WTC11 (cell line): ENCODE measurements at places on chromosomes 11 and 22. TPM values are rescaled to one million over a fixed set of nuclear protein-coding genes. Genes with fewer than 3 reads are reported as not detected.
A peak's percentile ranks its signal among the peaks of the same experiment; 100 is the strongest.

The PAK1 gene
- 160 to 191 TPM (median 166 TPM) in 3 replicates for total RNA-seq

The LSP1 gene
- total RNA-seq, result 0.77 to 1.7 TPM (median 1.0 TPM) in 3 replicates

The SAA4 gene
- 0.44 to 0.50 TPM in 2 of 3 replicates, not detected in the other for total RNA-seq

The MEI1 gene
- total RNA-seq, result 0.16 to 1.1 TPM (median 0.35 TPM) in 3 replicates

The TEX54 gene
- 0.44 TPM in 1 of 3 replicates, not detected in the others for total RNA-seq

The MUC6 gene
- total RNA-seq, result 0.05 to 0.13 TPM (median 0.07 TPM) in 3 replicates

The TBRG1 gene
- total RNA-seq, result 25.4 to 30.3 TPM (median 30.0 TPM) in 3 replicates

The PEX16 gene
- 35.8 to 39.3 TPM (median 36.0 TPM) in 3 replicates for total RNA-seq

The OR2AT4 gene
- total RNA-seq, result 0.02 TPM in 1 of 3 replicates, not detected in the others

The TESMIN gene
- 78.8 to 91.9 TPM (median 85.6 TPM) in 3 replicates for total RNA-seq

The TMEM191B gene
- 2.7 to 9.8 TPM (median 3.7 TPM) in 3 replicates for total RNA-seq

The MMP11 gene
- total RNA-seq, result 14.5 to 16.5 TPM (median 16.2 TPM) in 3 replicates

The PLAAT3 gene
- total RNA-seq, result 143 to 160 TPM (median 146 TPM) in 3 replicates

DNA sequence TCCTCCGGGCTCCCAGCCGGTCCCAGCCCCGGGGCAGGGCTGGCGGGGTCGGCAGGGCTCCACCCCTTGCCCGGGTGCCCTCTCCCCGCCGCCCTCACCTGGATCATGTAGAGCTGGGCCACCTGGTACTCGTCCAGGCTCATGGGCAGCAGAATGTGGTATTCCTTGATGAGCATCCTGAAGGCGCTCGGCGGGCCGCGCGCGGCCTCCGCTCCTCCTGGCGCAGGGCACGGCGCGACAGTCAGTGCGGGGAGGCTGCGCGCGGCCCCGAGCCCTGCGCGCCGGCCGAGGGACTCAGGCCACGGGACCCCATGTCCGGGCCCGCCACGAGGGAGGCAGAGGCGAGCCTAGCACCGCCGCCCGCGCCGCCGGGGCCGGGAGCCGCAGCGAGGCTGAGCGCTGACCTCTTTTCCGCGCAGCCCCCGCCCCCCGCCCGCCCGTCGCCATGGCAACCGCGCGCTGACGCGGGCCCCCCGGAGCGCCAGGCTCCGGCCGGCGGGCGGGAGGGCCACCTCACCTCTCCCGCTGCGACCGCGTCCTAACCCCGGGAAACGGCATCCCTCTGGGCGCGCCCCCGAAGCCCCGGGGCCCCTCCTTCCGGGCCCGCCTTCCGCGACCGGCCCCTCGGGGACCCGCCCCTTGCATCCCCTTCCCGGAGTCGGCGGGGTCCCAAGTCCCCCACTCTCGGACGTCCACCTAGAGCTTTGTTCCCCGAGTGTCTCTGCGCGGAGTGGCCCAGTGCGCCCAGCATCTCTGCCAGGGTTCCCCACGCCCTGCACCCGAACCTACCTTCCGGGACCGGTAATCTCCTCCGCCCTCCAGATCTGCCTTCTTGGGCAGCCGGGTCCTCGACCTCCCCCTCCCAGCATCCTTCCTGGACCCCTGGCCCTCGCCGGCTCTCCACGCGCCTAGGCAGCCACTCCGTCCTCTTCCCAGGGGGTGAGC is 886 bp downstream of the PITPNM1 start:
- H3K27me3 ChIP-seq, result peaks cover 12% of the 10 kb centered on the region
- peaks cover 29% of the 10 kb centered on the region for H3K4me1 ChIP-seq
- peaks cover 2% of the 10 kb centered on the region; the same call in 1 of the 2 replicates for H3K36me3 ChIP-seq
- no peak overlapping the region for H3K27ac ChIP-seq
- DNase-seq, result no peak

- peaks cover 53% of the 10 kb centered on the region for H3K36me3 ChIP-seq
- H3K27me3 ChIP-seq, result no peaks in the 10 kb centered on the region
- no peak overlapping the region for H3K4me3 ChIP-seq
- no peak for DNase-seq
- peaks cover 5% of the 10 kb centered on the region for H3K4me1 ChIP-seq
Observed at GRCh38 chr22:30416837-30417236, 8.7 kb upstream of the MTFP1 start.

DNA sequence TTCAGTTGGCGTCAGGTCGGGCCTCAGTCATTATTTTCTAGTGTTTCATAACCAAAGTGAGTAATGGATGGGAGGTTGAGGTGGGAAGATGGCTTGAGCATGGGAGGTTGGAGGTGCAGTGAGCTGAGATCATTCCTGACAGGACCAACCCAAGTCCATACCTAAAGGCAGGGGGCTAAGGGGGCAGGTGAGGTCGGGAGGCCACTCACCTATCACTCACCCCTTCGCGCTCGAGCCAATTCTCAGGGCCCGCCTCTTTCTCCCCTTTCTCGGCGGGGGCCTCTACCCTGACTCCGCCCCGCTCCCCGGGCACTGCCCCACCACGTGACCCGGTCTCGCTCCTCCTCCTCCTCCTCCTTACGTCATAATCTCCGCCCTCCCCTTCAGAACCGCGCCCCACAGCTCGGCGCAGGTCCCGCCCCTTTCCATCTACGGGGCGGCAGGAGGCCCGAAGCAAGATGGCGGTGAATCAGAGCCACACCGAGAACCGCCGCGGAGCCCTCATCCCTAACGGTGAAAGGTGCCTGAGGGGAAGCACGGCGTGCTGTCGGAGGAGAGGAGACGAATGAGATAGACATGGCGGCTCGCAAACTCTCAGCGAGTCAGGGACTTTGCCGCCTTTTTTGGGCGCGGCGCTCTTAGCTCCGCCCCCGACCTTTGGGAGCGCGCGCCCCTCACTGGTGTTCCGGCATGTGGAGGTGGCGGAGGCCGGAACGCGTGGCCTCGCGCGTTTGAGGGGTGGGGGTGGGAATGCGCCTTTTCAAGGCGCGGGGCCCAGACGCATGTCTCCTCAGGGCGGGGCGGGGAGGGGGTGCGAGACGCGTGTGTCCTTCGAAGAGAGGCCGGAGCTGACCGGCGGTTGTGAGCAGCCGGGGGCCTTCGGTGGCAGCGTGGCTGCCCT is at the start of gene WBP2NL:
TSS of gene WBP2NL (plus strand) at position 428 of the 901 bp plus-strand sequence. CDS start at position 459, 31 bp downstream.
- H3K36me3 ChIP-seq, result peaks cover 10% of the 10 kb centered on the region
- H3K4me1 ChIP-seq, result peaks cover 7% of the 10 kb centered on the region; the same call in 1 of the 2 replicates
- H3K27ac ChIP-seq, result no peak within 1 kb of the TSS
- DNase-seq, result no peak
- no peak within 1 kb of the TSS for H3K4me3 ChIP-seq
- peaks cover 37% of the 10 kb centered on the region for H3K27me3 ChIP-seq

DNA sequence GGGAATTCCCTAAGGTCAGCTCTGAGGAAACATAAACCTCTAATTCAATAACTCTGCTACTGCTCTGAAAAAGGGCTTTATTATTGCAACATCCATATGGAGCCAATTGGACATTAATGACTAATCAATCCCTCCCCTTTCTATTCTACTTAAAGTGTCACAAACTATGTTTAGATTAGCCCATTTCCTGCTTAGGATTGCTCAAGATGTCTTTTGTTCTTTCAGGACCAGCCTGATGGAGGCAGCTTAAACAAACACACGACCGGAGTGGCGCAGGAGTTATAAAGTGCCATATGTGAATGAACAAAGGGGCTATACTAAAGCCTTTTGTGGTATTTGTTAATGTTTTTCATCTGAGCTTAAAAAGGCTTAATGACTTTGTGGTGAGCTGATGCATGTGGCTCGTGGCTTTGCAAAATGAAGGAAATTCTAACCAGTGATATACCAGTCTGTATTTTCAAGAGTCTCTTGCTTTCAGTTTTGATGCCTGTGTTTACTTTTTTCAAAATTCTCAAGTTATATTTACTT is 354.4 kb downstream of the SOX6 start:
- H3K4me1 ChIP-seq, result peaks cover 13% of the 10 kb centered on the region
- H3K36me3 ChIP-seq, result no peaks in the 10 kb centered on the region
- no peak overlapping the region for H3K4me3 ChIP-seq
- H3K27me3 ChIP-seq, result no peaks in the 10 kb centered on the region

- H3K36me3 ChIP-seq, result peaks cover 11% of the 10 kb centered on the region
- H3K4me1 ChIP-seq, result peaks cover 23% of the 10 kb centered on the region
- H3K27ac ChIP-seq, result peak overlapping the region; percentile 99
- H3K4me3 ChIP-seq, result peak overlapping the region; percentile 77
- peak; percentile 89 for DNase-seq
Observed at GRCh38 chr11:63917692-63918506, 935 bp upstream of the RCOR2 start.

GRCh38 chr11:46112961-46113607 is 8.2 kb downstream of the PHF21A start:
- peak overlapping the region; percentile 88; the same call in 1 of the 2 replicates for H3K27ac ChIP-seq
- no peak overlapping the region for H3K4me3 ChIP-seq
- H3K36me3 ChIP-seq, result no peaks in the 10 kb centered on the region
- DNase-seq, result no peak
- peaks cover 21% of the 10 kb centered on the region for H3K4me1 ChIP-seq

- no peak overlapping the region for H3K4me3 ChIP-seq
- no peaks in the 10 kb centered on the region for H3K27me3 ChIP-seq
- H3K4me1 ChIP-seq, result peaks cover 3% of the 10 kb centered on the region
- DNase-seq, result no peak
- H3K36me3 ChIP-seq, result no peaks in the 10 kb centered on the region
- no peak overlapping the region for H3K27ac ChIP-seq
Observed at GRCh38 chr11:96875712-96876111, 485.9 kb downstream of the JRKL start.

- no peaks in the 10 kb centered on the region for H3K4me1 ChIP-seq
- H3K27ac ChIP-seq, result no peak overlapping the region
- no peak overlapping the region for H3K4me3 ChIP-seq
- peaks cover 10% of the 10 kb centered on the region for H3K36me3 ChIP-seq
- DNase-seq, result no peak
Observed at GRCh38 chr11:98180921-98181320, 839.8 kb upstream of the CNTN5 start.

GRCh38 chr22:30869667-30870395 is 98.7 kb downstream of the MORC2 start:
- H3K4me3 ChIP-seq, result no peak overlapping the region
- DNase-seq, result no peak
- H3K27ac ChIP-seq, result no peak overlapping the region
- no peaks in the 10 kb centered on the region for H3K36me3 ChIP-seq
- H3K4me1 ChIP-seq, result no peaks in the 10 kb centered on the region
- H3K27me3 ChIP-seq, result no peaks in the 10 kb centered on the region

DNA sequence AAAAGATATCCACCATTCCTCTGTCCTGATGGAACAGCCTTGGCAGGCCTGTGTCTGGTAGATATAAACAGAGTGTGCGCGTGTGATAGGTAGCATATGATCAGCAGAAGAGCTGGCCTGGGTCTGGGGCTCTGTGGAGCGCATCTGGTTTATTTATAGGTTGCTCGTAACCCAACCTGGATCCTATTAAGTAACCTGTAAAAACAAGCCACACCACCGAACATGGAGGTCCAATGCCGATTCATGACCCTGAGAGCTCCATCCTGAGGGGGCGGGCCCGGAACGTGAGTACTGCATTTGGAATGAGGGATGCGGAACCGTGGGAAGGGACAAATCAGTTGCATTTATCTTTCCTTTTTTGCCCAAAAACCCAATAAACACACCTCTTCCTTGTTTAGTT is 31.9 kb upstream of the APOL5 start:
- H3K4me1 ChIP-seq, result no peaks in the 10 kb centered on the region
- DNase-seq, result no peak
- no peak overlapping the region for H3K4me3 ChIP-seq
- H3K27ac ChIP-seq, result no peak overlapping the region; the same call in 1 of the 2 replicates
- peaks cover 3% of the 10 kb centered on the region; the same call in 1 of the 2 replicates for H3K27me3 ChIP-seq
- peaks cover 10% of the 10 kb centered on the region for H3K36me3 ChIP-seq

GRCh38 chr11:121105481-121106195 is 4.6 kb downstream of the TECTA start:
- peaks cover 23% of the 10 kb centered on the region for H3K4me1 ChIP-seq
- H3K27ac ChIP-seq, result no peak overlapping the region
- DNase-seq, result no peak
- no peak overlapping the region for H3K4me3 ChIP-seq

DNA sequence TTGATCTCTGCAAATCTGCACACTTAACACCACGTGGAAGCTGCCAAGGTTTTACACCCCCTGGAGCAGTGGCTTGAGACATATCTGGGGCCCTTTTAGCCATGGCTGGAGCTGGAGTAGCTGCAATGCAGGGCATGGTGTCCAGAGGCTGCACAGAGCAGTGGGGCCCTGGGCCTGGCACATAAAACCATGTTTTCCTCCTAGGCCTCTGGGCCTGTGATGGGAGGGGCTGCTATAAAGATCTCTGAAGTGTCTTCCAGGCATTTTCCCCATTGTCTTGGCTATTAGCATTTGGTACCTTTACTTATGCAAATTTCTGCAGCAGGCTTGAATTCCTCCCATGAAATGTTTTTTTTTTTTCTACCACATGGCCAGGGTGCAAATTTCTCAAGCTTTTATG is 33.2 kb downstream of the CALCA start:
- peaks cover 28% of the 10 kb centered on the region for H3K36me3 ChIP-seq
- no peaks in the 10 kb centered on the region for H3K27me3 ChIP-seq
- H3K4me1 ChIP-seq, result no peaks in the 10 kb centered on the region; the same call in 1 of the 2 replicates
- H3K4me3 ChIP-seq, result no peak overlapping the region
- H3K27ac ChIP-seq, result no peak overlapping the region

DNA sequence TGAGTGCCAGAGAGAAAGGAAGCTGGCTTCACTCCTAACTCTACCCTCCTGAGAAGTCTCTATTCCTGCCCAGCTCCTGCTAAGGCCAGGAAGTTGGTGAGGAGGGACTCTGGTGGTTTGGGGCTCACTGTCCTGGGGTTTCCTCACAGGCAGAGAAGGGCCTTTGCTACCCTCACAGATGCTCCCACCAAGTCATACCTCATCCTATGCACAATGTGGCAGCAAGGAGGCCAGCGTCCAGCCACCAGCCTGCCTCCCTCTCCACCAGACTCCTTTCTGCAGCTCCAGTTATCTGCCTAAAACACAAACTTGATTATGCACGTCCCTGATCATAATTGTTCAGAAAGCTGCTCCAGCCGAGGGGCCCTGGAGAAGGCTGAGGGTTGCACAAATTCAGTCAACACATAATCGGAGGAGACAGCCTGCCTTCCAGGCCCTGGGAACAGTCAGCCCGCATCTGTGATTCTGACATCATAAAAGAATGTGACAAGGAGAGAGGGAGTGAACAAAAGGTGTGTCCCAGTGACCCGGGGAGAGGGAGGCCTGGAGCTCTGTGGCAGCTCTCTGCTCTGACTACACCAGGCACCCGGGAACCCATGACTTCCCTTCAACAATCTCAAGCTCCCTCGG is 28.8 kb downstream of the DKK3 start:
- no peak overlapping the region for H3K4me3 ChIP-seq
- H3K4me1 ChIP-seq, result peaks cover 19% of the 10 kb centered on the region
- no peak for DNase-seq

DNA sequence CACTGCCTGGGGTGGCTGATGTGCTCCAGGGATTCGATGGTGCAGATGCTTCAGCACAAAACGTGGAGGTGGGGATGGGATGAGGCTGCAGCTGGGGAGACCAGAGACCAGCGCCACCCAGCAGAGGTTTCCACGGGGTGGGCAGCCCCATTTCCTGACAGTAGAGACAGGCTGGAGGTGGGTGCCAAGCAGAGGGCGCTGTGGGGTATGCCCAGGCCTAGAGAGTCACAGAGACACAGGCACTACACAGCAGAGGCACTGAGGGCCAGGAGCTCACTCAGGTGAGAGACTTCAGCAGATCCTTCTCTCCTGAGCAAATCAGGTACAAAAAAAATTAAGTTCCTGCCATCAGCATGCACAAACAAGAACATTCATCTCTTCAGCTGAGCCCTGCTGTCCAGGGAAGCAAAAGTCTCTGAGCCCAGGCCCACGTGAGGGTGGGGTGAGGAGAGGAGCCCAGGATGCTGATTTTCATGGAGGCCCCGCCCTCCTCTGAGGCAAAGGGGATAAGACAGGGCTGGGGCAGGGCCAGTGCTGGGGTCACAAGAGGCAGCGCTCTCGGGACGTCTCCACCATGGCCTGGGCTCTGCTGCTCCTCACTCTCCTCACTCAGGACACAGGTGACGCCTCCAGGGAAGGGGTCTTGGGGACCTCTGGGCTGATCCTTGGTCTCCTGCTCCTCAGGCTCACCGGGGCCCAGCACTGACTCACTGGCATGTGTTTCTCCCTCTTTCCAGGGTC is 53.1 kb downstream of the GGTLC2 start:
- no peaks in the 10 kb centered on the region for H3K36me3 ChIP-seq
- DNase-seq, result peak; percentile 42
- H3K4me3 ChIP-seq, result no peak overlapping the region
- peaks cover 2% of the 10 kb centered on the region; the same call in 1 of the 2 replicates for H3K4me1 ChIP-seq
- peaks cover 99% of the 10 kb centered on the region for H3K27me3 ChIP-seq
